ENCODE measurements at places on chromosomes 7 and 10.

DNA sequence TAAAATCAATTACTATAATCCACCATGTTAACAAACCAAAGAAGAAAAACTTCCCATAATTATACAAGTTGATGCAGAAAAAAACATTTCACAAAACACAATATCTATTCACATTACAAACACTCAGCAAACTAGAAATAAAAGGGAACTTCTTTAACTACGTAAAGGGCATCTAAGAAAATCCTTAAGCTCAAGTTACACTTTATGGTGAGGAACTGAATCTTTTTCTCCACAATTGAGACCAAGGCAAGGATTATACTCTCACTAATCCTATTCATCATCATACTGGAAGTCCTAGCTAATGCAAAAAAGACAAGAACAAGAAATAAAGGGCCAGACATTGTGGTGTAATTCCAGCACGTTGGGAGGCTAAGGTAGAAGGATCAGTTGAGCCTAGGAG is 159.9 kb downstream of the ZNF365 start:
- no peak for DNase-seq

DNA sequence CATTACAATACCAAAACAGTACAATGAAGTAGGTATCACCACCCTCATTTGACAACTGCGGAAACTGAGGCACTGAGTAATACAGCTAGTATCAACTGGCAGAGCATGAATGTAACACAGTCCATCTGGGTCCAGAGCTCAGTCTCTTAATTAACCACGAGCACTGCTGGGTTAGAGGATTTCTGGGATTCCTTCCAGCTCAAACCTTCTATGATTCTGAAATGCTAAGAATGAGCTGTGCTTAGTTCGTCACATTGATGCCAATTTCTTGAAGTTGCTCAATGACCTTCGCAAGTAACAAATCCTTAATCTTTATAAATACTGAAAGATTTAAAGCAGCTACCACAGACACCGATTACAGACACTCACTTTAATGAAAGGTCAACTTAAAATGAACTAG is 62.5 kb downstream of the SGMS1 start:
- DNase-seq, result no peak

GRCh38 chr10:98694883-98695282 is 248.1 kb upstream of the HPS1 start:
- no peak for DNase-seq

DNA sequence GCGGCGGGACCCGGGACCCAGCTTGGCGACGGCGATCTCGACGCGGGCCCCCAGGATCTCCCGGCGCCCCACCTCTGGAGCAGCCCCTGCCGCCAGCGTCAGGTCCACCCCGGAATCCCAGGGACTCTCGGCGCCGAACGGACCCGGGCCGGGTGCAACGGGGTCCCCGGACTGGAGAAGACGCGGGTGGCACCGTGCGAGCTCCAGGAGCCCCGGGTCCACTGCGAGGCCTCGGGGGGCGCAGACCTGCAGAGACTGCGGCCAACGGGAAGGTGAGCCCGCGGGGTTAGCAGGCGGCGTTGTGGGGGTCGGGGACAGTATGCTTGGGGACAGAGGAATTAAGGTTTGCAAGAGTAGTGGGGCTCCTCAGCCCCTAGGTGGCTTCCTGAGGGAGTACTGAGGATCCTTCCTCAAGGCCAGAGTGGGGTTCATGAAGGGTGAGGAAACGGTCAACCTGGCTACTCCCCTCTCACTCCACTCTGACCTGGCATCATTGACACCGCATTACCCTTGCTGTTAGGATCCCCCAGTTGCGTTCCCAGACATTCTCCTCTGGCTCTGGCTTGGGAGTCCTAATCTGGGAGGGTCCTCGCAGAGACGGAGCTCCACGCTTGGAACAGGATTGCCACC is 353 bp downstream of the EPHB6 start:
- no peak for DNase-seq

DNA sequence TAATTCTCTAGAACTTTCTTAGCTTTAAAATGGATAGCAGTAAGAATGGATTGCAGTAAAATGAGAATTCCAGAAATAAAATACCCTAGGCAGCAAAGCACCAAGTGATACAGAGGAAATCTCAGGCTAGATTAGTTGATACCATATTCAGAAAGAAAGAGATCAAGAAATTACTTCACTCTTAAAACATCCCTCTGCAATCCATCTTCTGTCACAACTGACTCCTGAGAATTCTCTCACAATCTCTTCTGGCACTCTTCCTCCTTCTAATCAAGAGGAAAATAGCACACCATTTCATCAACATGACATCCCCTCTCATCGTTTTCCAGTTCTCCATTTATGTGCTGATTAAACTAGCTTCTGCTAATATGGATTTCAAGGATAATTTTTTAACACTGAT is 42.2 kb upstream of the LAMB1 start:
- DNase-seq, result no peak

GRCh38 chr7:41188163-41189130 is 514.4 kb downstream of the INHBA start:
- DNase-seq, result no peak

DNA sequence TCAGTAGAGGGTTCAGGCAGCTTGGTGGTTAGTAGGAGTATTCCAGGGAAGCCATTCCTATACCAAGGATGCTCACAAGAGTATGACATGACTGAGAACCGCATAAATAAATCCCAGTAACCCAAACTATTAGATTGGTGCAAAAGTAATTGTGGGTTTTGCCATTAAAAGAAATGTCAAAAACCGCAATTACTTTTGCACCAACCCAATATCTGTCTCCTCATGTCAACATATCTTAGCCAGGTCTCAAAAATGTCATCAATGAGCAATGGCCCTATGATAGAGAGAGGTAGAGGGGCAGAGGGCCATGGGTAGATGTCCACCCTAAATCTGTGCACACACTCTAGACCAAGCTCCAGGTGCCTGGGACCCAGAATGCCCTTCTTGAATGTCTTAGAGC is 23.6 kb downstream of the NEUROD6 start:
- DNase-seq, result no peak

- no peak for DNase-seq
Measured at GRCh38 chr10:36183056-36183455, 541.0 kb upstream of the FZD8 start.

DNA sequence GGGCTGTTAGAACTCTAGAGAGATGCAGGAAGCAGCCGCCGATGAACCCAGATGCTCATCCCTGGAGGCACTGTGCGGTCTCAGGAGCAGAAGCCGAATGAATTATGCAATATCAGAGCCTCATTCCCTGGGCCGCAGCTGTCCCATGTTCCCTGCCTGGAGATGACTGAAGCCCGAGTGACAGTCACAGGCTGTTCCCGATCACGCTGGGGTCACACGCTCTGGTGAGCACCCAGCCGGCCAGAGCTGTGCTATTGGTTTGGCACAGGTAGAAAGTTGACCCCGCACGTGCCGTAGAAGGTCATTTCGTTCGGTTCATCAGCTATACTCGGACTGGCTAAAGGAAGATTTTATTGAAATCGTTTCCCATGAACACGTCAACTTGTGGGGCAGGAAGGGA is 140.5 kb upstream of the SH2B2 start:
- DNase-seq, result no peak

DNA sequence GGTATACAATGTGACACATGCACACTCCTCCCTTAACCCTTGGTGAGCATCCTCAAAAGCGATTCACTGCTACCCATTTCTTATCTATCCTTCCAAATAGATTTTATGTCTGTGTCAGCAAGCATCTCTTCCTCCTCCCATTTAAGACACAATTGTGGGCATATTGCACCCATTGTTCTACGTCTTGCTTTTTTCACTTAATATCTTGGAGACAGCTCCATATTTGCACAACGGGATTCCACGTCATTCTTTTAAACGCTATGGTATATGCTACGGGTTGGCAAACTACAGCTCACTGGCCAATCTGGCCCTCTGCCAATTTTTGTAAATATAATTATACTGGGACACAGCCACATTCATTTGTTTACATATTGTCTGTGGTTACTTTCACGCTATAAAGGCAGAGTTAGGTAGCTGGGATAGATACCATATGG is 88.6 kb downstream of the RNF216 start:
- DNase-seq, result no peak

DNA sequence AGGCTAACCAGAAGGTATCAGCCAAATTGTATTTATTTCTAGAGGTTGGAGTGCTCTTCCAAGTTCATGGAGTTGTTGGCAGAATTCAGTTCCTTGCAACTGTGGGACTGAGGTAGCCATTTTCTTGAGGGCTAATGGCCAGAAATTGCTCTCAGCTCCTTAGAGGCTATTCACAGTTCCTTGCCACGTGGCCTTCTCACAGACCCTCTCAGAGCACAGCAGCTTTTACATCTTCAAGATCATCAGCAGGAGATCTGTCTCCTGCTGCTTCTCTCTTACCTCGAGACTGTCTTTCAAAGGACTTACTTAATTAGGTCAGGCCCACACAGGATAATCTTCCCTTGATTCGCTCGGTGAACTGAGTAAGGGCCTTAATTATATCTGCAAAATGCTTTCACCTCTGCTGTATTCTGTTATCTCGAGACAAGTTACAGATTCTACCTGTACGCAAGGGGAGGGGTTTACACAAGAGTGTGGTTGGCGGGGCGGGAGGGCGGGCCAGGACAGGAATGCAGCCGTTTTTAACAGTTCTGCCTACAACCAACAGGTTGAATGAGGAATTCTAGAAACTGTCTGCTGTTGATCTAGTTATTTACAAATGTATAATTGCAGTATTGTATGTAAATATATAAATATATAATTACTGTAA is 15.0 kb downstream of the MIOS start:
- peak; percentile 58 for DNase-seq

DNA sequence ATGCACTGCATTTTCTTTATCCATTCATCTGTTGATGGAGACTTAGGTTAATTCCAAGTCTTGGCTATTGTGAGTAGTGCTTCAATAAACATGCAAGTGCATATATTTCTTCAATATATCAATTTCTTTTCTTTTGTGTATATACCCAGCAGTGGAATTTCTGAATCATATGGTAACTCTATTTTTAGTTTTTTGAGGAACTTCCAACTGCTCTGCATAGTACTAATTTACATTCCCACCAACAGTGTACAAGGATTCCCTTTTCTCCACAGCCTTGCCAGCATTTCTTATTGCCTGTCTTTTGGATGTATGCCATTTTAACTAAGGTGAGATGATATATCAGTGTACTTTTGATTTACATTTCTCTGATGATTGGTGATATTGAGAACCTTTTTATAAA is 145.2 kb downstream of the LYZL1 start:
- DNase-seq, result no peak

DNA sequence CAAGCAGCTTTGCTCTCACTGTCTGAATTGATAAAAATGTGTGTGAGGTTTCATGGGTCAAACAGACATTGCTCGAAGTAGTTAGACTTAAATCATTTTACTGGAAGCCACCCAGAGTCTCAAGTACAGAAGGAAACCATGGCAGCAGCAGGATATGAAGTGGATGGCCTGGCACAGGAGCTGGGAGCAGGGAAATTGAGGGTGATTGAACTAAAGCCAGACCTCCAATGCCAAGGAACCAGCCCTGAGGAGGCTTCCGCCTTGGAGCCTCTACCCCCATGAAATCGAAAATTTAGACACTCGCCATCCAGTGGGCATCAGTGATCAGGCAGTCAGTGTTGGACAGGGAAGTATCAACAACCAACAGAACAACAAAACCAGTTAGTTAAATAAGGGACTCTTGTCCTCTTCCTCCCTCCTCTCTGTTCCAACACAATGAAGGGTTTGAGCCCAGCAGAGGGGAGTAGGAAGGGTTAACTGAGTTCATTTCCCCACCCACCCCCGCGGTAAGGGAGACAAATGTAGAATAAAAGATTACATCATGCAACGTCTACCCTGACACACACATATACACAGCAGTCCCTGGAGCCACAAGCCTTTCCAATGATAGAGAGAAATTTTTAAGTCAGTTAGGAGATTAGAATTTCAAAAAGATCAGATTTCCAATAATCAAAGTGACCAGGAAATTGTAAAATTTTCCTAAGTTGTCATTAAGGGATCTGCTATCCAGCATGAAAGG is 156.3 kb downstream of the SLC16A9 start:
- no peak for DNase-seq

DNA sequence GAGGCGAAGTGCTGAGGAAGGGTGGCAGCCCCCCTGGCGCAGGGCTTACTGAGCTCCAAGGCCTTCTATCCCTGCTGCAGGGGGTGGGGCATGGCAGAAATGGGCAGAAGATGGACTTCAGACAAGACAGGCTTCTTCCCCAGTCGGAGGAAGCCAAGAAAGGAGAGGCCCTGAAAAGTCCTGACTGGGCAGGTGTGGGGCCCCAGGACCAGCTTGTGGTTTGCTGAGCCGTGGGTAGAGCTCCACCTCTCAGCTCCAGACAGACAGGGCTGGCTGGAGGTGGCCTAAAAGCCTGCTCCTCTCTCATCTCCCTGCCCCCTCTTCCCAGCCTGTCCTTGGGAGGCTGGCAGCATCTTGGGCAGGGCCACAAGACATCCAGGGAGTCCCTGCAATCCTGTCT is 67.7 kb downstream of the C10orf105 start:
- DNase-seq, result no peak

GRCh38 chr10:112790921-112791320 is 159.1 kb upstream of the TCF7L2 start:
- no peak for DNase-seq

DNA sequence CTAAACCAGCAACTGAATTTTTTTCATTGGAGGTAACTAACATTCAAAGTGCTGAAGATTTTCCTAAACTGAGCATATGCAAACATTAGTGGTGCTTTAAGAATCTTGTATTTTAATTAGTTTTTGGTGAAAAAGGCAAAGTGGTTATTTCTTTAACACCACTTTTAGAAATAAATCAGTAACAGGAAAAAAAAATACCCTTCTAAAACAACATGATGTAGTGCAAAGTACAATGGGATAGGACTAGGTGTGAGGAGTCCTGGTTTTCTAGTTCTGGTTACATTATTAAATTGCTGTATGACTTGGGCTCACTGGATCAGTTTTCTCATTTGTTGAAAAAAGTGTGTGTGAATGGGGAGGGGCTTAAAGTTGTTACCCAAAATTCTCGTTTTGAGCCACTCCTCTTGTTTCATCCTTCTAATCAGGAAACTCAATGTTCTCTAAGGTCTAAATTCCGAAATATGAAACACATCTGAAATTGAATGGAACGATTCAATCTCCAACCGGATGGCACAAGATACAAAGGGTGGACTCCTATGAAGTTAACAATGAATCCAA is 1.8 kb downstream of the WASL start:
- no peak for DNase-seq

GRCh38 chr10:49612513-49613164 is 1.2 kb upstream of the CHAT start:
- peak; percentile 85 for DNase-seq

Data from iPS-NIHi11 (cell line).